ENCODE measurements at places on chromosomes 3 and 15. TPM values are rescaled to one million over a fixed set of nuclear protein-coding genes. Genes with fewer than 3 reads are reported as not detected.

The CPN2 gene
- total RNA-seq, result not detected

The NOX5 gene
- not detected for total RNA-seq

The ZNF860 gene
- total RNA-seq, result 0.34 TPM

The LRRIQ4 gene
- total RNA-seq, result not detected

The LRTM1 gene
- total RNA-seq, result not detected

The HRG gene
- not detected for total RNA-seq

The CAPN3 gene
- total RNA-seq, result 0.06 TPM

The CKMT1A gene
- 2.2 TPM for total RNA-seq

The AP3S2 gene
- 53.9 TPM for total RNA-seq

The CLDN11 gene
- 15.8 TPM for total RNA-seq

The C3orf22 gene
- not detected for total RNA-seq

The NPAP1 gene
- total RNA-seq, result 0.03 TPM

The CCDC13 gene
- 0.74 TPM for total RNA-seq

The ALG1L2 gene
- not detected for total RNA-seq

The PTPRG gene
- total RNA-seq, result 9.1 TPM

The DBR1 gene
- 32.9 TPM for total RNA-seq

The GRM2 gene
- total RNA-seq, result not detected

The MASP1 gene
- not detected for total RNA-seq

The RAB6B gene
- total RNA-seq, result 1.4 TPM

The GTPBP8 gene
- 49.3 TPM for total RNA-seq

The UBAP1L gene
- 0.06 TPM for total RNA-seq

The TEX55 gene
- total RNA-seq, result not detected

The LSMEM2 gene
- total RNA-seq, result 1.1 TPM

The RHOV gene
- 0.23 TPM for total RNA-seq

The ANKRD63 gene
- 0.63 TPM for total RNA-seq

The SCG3 gene
- total RNA-seq, result 0.86 TPM

The TP63 gene
- total RNA-seq, result 0.29 TPM

The B3GNT5 gene
- 14.1 TPM for total RNA-seq

The SOX2 gene
- 3.1 TPM for total RNA-seq

The TLR9 gene
- total RNA-seq, result not detected

The LIPC gene
- total RNA-seq, result 1.5 TPM

The SCN5A gene
- 0.17 TPM for total RNA-seq

The MESP2 gene
- 0.54 TPM for total RNA-seq

The CLRN1 gene
- not detected for total RNA-seq

The ATR gene
- total RNA-seq, result 27.0 TPM

The CDC25A gene
- 37.1 TPM for total RNA-seq

The TUSC7 gene
- total RNA-seq, result not detected

The ACSBG1 gene
- not detected for total RNA-seq

The RTP1 gene
- total RNA-seq, result not detected

The SPATA12 gene
- 0.34 TPM for total RNA-seq

The HRH1 gene
- total RNA-seq, result 9.0 TPM

The DUOXA2 gene
- not detected for total RNA-seq

The PATL2 gene
- total RNA-seq, result 0.11 TPM

The COL6A5 gene
- under 0.01 TPM for total RNA-seq

The PLSCR5 gene
- not detected for total RNA-seq

The MYO5A gene
- 60.8 TPM for total RNA-seq

The MUC20 gene
- total RNA-seq, result not detected

The CIAO2A gene
- total RNA-seq, result 170 TPM

The COX5A gene
- 59.7 TPM for total RNA-seq

The FAM43A gene
- total RNA-seq, result 69.2 TPM

The SEMA3B gene
- 5.0 TPM for total RNA-seq

The BCL2A1 gene
- total RNA-seq, result 8.4 TPM

The ITGA11 gene
- total RNA-seq, result 11.4 TPM
